Choroid plexus epithelial cell (primary cell): ENCODE measurements at places on chromosomes 5 and 9.

GRCh38 chr9:18393340-18394130, 80.4 kb upstream of the ADAMTSL1 start:
- DNase-seq: peak; percentile 97

GRCh38 chr9:110869931-110870330, 168.3 kb downstream of the LPAR1 start:
- DNase-seq: no peak

DNA sequence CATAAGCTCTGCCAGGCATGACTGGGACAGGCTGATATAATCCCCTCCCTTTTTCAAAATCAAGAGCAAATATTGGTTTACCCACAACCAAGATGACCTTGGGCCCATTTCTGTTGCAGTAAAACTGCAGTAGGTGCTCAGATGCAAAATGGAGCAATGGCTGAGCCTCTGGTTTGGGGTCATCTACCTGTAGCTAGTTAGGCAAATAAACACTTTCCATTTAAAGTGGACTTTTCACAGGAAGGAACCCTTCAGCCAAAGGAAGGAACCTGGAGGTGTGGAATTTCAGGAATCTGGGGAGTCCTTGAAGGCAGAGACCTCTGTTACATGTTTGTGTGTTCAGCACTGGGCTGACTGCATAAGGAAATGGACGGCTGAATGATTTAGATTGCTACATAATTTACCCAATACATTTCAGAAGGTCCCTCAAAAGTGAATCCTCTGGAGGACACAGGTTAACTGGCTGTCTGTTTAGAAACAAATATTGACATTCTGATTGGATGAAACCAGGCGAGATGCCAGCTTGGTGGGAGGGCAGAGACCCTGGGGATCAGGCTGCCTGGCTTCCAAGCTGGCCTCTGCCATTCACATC, 170.1 kb upstream of the ZNF618 start:
- no peak for DNase-seq

DNA sequence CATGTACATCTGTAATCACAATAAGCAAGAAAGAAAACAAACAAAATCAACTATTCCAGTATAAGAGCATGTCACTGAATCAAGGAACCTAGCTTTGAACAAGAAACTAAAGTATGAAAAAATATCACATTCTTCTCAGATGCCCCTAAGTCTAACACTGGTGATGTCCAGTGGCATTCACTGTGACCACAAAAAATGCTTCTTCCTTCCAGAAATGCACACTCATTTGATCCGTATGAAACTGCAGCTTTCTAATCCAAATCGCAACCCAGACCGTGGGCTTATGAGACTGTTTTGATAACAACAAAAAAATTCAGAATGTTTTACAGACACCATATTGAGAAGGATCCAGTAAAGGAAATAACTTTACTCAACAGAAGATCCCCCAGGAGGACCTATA, 320.1 kb upstream of the TARS1 start:
- peak; percentile 84 for DNase-seq

- DNase-seq: no peak
Observed at GRCh38 chr5:123476731-123477130, 35.2 kb upstream of the CSNK1G3 start.

- DNase-seq: peak; percentile 59
Observed at GRCh38 chr5:100761192-100761591, 141.9 kb downstream of the ST8SIA4 start.

DNA sequence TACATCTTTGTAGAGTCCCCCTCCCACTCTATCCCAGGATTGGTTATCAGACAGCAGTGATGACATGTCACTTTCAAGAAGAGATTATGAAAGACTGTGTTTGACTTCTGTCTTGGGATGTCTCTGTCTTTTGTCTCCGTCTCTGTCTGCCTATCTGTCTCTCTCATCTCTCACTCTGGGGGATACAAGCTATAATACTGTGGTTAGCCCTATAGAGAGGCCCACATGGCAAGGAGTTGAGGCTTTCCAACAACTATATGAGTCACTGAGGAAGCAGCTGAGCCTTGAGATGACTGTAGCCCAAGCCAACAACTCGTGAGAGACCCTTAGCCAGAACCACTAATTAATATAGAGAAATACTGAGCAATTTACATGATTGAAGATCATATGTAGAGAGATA, 284.8 kb downstream of the PDE4D start:
- DNase-seq: peak; percentile 66

DNA sequence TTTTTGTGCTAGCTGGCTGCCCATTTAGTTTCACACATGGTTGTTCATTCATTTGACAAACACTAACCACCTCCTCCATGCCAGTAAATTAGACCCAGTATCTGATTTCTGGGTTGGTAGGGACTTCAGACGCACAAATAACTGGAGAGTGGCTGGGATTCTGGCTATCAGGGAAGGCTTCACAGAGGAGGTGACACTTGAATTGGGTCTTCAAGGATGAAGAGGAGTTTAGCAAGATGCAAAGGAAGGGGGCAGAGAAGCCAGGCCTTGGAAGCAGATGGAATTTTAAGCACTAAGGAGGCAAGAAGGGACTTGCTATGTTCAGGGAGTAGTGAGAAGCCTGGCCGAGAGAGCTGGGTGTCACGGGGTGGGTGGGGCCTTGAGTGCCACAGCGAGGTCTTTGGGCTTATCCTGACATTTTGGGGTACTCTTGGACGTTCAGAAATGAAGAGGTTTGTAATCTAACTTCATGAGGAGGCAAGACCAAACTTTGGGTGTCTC, 71.3 kb downstream of the LMX1B start:
- no peak for DNase-seq

DNA sequence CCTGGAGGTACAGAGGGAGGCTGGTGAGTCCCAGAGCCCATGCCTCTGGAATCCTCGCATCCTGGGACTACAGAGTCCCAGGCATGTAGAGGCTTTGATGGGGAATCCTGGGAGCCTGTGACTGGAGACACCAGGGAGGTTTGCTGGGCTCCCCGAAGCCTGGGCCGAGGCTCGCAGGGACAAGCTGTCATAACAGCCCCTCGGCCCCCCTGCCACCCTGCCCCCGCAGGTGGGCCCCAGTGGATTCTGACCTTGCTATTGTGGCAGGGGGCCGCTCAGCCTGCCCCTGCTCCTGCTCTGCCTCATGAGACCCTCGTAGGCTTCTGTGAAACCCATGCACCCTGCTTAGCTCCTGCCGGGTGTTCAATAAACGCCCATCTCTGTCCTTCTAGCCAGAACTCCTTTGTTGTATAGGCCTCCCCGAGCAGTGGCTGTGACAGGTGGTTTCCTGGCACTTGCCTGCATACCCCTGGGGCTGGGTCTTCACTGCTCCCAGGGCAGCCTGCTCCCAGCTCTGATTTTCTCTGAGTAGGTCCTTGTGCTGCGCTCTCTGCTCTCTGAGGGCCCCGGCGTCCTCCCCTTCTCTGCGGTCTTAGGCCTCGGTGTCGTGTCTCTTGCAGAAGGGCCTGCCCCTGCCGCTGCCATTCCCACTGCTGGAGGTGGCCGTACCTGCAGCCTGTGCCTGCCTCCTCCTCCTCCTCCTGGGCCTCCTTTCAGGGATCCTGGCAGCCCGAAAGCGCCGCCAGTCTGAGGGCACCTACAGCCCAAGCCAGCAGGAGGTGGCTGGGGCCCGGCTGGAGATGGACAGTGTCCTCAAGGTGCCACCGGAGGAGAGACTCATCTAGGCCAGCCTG, 20.4 kb downstream of the CRB2 start:
- DNase-seq: no peak

GRCh38 chr5:116395226-116395625, 179.4 kb downstream of the SEMA6A start:
- DNase-seq: no peak

DNA sequence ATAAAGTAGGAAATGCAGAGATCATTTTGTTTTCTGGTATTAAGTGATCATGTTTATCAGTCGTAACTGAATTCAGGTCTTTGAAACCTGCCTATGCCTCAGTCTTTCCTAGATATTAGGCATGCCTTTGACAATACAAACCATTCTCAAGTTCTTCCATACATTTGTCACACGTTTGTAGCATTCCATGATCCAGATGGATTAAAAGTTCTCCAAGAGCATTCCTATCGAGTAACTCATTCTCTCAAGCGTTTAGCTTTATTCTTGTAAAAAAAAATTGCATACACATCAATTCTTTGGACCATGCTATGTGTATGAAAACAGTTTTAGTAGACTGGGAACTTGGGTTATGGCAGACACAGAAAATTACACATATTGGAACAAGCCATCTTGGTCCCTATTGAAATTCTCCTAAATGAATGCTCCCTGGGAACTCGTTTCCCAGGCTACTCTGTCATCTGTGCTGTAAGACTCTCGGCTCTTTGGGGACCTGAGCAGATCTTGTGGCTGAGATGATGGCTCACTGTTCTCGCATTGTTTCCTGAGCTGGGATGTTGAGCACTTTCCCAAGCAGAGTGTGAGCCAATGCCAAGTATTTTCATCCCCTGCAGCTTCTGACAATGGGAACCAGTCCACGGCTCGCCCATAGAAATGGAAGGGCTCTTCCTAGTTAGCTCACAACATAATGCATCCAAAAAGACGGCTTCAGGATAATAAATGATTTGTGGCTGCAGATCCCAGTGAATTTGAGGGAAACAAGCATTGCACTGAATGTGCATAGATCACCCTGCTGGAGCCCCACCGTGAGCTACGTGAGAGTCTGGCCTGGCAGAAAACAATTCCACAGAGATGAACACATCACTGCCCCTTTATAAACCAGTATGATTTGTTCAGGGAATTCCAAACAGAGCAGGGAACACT, 230.2 kb downstream of the IRX1 start:
- DNase-seq: no peak

GRCh38 chr5:51373880-51374523, 9.2 kb upstream of the ISL1 start:
- no peak for DNase-seq

GRCh38 chr9:83281306-83282255, 218.6 kb upstream of the RASEF start:
- DNase-seq: no peak

DNA sequence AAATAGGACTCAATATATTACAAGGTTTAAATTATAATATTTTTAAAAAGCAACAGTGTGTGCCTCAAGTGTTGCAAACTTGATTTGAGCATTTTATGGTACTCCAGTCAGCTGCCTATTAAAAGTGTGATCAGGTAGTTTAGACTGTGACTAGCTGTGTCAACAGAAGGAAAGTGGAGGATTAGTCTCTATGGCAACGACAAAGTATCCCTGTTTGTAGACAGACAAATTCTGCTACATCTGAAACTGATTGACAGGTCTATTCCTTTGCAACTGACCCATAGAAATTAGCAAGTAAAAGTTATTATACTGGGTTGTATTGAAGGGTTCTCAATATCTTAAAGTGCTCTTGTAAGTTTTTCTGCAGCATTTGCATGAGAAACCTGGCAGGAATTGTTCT, 249.8 kb upstream of the ARRDC3 start:
- DNase-seq: no peak

- no peak for DNase-seq
Observed at GRCh38 chr5:173232499-173233346, 2.3 kb downstream of the NKX2-5 start.

- DNase-seq: no peak
Observed at GRCh38 chr5:135276151-135276550, 122.9 kb downstream of the MACROH2A1 start.

GRCh38 chr5:112762113-112762810, 24.6 kb downstream of the APC start:
- DNase-seq: peak; percentile 45

- no peak for DNase-seq
Observed at GRCh38 chr5:25006734-25007133, 362.0 kb upstream of the CDH10 start.

GRCh38 chr5:157108976-157109375, at the start of gene HAVCR2:
Gene HAVCR2 (minus strand): TSS chr5:157109044. CDS start chr5:157108983, 61 bp downstream.
- DNase-seq: no peak

GRCh38 chr5:110718311-110718710, 8.2 kb downstream of the TMEM232 start:
- no peak for DNase-seq

DNA sequence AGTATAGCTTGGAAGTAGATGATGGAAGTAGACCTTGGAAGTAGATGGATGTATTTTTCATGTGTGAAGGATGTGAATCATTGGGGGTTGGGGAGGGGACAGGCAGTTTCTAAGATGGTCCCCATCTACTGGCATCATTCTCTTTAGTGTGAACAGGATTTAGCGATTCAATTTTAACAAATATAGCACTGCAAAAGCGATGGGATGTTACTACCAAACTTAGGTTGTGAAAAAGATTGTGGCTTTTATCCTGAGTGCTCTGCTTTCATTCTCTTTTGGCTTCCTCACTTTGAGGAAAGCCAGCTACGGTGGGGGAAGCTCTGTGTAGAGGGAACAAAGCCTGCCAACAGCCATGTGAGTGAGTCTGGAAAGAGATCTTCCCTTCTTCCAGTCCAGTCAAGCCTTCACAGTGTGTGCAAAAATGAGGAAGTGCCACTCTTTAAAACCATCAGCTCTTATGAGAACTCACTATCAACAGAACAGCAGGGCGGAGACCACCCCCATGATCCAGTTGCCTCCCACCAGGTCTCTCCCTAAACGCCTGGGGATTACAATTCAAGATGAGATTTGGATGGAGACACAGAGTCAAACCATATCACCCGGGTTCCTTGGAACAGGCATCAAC, 441.4 kb downstream of the SH3GL2 start:
- no peak for DNase-seq

- DNase-seq: no peak
Observed at GRCh38 chr5:112014783-112015395, 257.9 kb upstream of the NREP start.

GRCh38 chr9:98523231-98523901, 185.4 kb downstream of the GABBR2 start:
- peak; percentile 58 for DNase-seq

DNA sequence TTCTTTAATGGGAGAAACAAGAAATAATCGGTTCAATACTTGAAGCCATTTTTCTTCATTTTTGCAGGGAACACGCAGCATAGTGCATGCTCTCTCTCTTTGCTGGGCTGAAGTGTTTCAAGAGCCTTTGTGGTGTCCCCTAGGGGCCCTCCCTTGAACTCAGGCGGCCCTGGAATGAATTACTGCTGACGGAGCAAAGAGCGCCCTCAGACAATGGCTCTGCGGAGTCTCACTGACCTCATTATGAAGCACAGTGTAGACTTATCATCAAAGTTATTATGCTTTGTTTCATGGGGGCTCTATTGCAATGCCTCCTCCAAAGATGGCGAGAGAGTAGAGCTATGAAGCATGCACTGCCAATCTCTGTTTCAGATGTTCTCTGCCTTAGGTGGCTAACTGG, 64.8 kb upstream of the ADCY2 start:
- DNase-seq: no peak

DNA sequence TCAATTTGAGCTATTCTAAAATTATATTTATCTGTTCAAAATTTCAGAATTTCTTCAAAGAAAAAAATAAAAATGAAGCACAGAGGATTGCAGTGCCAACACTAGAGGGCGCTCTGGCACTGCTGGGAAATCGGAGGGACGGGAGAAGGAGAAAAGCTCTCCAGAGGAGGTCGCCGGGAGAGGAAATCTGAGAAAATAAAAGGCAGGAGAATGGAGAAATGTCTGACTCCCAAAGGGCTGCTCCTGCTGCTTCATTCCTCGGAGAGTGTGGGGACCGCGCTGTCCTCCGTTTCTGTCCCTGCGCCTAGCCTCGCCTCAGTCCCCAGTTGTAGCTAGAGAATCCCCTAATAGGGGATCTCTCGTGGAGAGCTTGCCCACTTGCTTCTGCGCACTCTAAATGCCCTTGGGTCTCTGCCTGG, 40.0 kb upstream of the ARSB start:
- peak; percentile 84 for DNase-seq
